Activated naive CD8-positive, alpha-beta T cell treated with anti-CD3 and anti-CD28 coated beads for 36 hours (primary cell): ENCODE measurements at places on chromosomes 2 and 18. TPM values are rescaled to one million over a fixed set of nuclear protein-coding genes. Genes with fewer than 3 reads are reported as not detected.

GRCh38 chr2:149040451-149040850 lies 2.0 kb downstream of the LYPD6B start:
- H3K4me1 ChIP-seq, result no peaks in the 10 kb centered on the region
- DNase-seq, result peak; percentile 34
- no peaks in the 10 kb centered on the region for H3K36me3 ChIP-seq

DNA sequence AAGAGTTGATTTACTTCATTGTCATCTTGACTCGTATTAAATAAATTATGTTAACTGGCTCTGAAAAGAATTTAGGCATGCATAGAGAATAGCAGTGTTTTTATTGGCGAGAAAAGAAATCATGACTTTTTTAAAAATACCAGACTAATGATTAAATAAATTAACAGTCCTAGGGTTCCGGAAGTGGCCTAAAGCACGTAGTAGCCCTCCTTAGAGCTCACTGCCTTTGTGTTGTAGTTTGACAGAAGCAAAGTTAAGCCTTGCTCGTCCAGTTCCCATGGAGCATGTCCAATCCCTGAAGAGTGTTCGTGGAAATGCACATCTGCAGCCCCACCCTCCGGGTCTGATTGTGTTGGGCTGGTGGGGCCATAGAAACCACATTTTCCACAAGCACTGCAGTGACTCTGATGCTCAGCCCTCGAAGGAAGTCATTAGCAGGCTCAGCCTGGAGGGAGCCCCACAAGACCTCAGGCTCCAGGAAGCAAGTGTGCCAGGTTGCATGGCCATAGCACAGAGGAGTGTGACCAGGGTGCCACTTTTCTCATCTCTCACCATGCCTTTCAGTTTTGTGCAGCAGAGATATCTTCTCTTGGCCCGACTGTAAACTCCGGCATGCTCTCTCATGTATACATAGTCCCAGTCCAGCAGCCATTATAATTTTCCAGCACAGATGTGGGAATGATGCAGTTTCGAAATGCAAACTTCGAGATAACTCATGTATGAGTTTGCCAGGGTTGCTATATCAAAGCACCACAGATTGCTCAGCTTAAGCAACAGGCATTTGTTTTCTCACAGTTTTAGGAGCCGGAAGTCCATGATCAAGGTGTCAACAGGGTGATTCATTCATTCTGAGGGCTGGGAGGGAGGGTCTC lies 188.6 kb upstream of the SH3BP4 start:
- H3K36me3 ChIP-seq, result no peaks in the 10 kb centered on the region
- no peak overlapping the region for H3K27ac ChIP-seq
- DNase-seq, result no peak
- no peak overlapping the region for H3K4me3 ChIP-seq
- peaks cover 12% of the 10 kb centered on the region for H3K27me3 ChIP-seq

- DNase-seq, result no peak
- peaks cover 28% of the 10 kb centered on the region for H3K36me3 ChIP-seq
- peak overlapping the region; percentile 12 for H3K27ac ChIP-seq
- H3K27me3 ChIP-seq, result no peaks in the 10 kb centered on the region
- H3K4me1 ChIP-seq, result peaks cover 52% of the 10 kb centered on the region
- peak overlapping the region; percentile 59 for H3K4me3 ChIP-seq
Observed at GRCh38 chr2:27353762-27354596, 2.6 kb downstream of the GTF3C2 start.

DNA sequence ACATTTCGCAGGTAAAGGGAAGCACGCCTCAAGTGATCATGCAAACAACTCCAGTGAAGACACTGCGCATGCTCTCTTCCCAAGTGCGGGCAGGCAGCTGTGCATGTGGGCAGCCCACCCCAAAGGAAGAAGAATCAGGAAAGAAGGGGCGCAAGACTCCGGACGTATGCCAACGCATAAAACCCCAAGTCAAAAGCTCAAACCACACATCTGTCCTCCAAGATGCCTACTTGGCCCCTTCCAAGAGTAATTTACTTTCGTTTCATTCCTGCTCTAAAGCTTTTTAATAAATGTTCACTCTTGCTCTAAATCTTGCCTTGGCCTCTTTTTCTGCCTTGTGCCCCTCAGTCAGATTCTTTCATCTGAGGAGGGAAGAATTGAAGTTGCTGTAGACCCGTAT lies 254.9 kb downstream of the PIEZO2 start:
- H3K4me1 ChIP-seq, result no peaks in the 10 kb centered on the region
- peaks cover 3% of the 10 kb centered on the region for H3K27me3 ChIP-seq
- no peaks in the 10 kb centered on the region for H3K36me3 ChIP-seq
- no peak overlapping the region for H3K4me3 ChIP-seq

- no peaks in the 10 kb centered on the region for H3K27me3 ChIP-seq
- H3K4me1 ChIP-seq, result no peaks in the 10 kb centered on the region
- no peak overlapping the region for H3K27ac ChIP-seq
Observed at GRCh38 chr2:114488841-114489530, 46.5 kb downstream of the DPP10 start.

DNA sequence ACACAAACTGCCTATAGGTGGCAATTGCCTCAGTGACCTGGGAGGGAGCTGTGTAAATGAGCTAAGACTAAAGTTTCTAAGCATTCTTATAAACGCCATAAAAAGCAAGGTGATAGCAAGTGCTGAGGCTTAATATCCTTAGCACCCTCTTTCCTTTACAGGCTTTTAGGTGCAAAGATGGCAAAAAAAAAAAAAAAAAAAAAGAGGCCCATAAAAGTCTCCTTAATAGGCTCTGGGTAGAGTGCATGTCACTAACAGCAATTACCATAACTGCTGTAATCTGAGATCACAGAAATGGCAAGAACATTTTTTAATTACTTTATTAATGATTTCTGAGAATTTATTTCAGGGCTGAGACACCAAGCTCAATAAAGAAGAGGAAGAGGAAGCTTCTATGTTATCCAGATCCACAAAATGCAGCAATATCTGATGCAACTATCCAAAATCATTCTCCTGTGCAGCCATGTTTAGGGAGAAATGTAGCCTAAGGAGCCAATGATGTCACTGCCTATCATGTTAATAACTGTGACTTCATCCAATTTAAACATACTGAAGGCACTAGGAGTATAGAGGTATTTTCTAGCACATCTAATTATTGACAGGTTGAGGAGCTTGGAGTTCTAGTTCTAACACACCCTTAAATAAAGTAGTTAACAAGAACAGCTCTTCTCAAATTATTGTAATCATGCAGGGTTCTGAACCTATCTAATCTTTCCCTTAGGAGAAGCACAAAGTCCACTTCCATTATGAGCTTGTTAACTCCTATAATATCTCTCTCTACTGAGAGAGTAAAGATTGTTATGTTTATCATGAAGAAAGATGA lies 804.3 kb upstream of the ACVR2A start:
- no peak overlapping the region for H3K27ac ChIP-seq
- no peak for DNase-seq
- peaks cover 8% of the 10 kb centered on the region for H3K27me3 ChIP-seq
- no peaks in the 10 kb centered on the region for H3K4me1 ChIP-seq
- no peaks in the 10 kb centered on the region for H3K36me3 ChIP-seq
- H3K4me3 ChIP-seq, result no peak overlapping the region

DNA sequence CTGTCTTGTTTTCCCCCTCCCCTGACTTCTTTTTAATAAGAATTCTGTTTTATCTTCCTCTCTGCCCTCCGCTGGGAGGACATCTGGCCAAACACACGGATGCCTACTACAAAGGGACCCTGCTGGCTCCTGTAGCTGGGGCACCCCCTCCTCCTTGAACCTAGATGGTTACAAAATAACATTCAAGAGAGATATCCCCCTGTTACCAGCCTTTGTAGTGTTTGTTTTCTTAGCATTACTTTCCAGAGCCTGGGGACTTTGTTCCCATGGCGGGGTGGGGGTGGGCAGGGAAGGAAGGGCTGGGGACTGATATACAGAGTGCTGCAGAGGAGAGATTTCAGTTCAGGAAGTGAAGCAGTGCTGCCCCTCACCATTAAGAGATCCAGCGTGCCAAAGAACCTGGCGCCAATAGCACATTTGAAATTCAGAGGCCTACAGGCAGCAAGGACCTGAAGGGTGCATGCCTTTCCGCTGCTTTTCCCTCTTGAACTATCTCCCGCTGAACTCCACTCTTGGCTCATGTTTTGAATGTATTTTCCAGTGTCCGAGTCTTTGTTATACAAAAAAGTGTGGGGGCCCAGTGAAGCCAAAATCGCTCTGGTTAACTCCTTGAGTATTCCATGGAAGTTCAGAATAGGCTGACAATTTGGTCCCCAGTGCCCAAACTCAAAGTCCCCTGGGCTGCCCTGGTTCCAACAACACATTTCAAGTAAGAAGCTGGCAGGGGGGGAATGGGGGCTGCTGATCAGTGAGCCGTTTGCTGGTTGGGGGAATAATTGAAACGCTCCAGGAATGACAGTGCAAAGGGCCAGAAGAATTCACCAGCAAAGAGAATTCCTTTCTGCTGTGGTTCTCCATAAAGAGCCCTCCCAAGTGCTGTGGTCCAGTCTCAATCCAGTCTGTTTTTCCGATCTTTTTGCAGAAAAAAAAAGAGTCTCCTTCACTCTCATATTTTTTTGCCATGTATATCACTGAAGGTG lies 94.8 kb upstream of the THOC1 start:
- H3K27ac ChIP-seq, result no peak overlapping the region
- H3K27me3 ChIP-seq, result peaks cover 8% of the 10 kb centered on the region
- H3K4me3 ChIP-seq, result no peak overlapping the region
- H3K36me3 ChIP-seq, result no peaks in the 10 kb centered on the region

DNA sequence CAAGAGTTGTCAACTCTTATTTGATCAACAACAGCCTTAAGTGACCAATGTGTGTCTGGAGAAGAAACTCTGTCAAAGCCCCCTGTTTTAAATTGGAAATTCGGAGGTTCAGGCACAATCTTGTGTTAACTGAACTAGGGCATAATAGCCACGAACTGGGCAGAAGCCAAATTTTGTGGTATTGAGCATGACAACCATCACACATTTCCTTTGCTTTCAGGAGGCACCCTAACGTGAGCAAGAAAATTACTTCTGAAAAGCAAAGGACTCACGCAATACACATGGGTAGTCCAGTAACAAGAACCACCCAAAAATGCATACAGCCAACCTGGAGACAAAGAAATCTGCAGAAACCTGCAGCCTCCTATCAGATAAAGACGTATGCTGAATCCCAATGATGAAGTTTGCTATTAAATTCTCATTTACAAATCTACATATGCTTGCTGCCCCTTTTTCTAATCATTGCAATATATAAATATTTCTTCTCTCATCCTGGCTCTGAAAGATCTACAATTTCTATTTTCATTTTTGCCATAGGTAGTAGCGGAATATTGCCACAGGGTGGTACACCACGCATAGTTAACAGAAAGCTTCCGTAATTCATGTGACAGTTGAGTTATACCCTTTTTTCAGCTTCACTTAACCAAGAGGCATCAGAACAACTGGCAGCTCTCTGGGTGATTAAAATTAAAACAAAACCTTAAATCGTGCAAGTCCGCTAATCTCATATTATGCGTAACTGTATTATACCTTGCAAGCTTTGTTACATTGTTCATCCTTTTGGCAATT lies 495.8 kb downstream of the NRXN1 start:
- no peaks in the 10 kb centered on the region for H3K36me3 ChIP-seq
- no peaks in the 10 kb centered on the region for H3K27me3 ChIP-seq

DNA sequence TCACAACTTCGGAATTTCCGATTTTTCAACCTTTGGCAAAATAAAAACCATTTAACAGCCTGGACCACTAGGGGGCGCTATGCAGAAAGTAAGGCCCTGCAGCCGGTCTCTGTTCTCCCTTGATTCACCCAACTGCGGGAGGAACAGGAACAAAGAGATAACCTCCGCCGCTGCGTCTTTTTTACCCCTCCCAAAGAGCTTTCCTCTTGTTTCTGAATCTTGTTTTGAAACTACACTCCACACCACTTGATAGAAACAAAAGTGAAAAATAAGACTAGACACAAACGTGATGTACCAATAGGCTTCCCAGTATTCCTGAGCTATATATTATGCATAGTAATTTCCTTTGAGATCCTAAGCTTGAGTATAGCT lies 231.2 kb downstream of the MYO3B start:
- no peak overlapping the region for H3K27ac ChIP-seq
- peaks cover 13% of the 10 kb centered on the region for H3K4me1 ChIP-seq
- peak; percentile 60 for DNase-seq
- H3K4me3 ChIP-seq, result peak overlapping the region; percentile 23
- H3K36me3 ChIP-seq, result no peaks in the 10 kb centered on the region
- peaks cover 38% of the 10 kb centered on the region for H3K27me3 ChIP-seq

The RGPD4 gene
- total RNA-seq, result 0.64 TPM

The REG1B gene
- total RNA-seq, result not detected

The LONRF2 gene
- total RNA-seq, result not detected

The ZCCHC2 gene
- 28.9 TPM for total RNA-seq

The PAX8 gene
- 2.3 TPM for total RNA-seq
